ENCODE measurements at places on chromosomes 2 and 18. TPM values are rescaled to one million over a fixed set of nuclear protein-coding genes. Genes with fewer than 3 reads are reported as not detected.

CHST9 gene
- not detected for total RNA-seq

CASP10 gene
- total RNA-seq = 3.1 TPM

KCNF1 gene
- under 0.01 TPM for total RNA-seq

NEDD4L gene
- 30.5 TPM for total RNA-seq

TTR gene
- 0.61 TPM for total RNA-seq

LRRC30 gene
- total RNA-seq = not detected
